ENCODE measurements at places on chromosomes 7 and 10. TPM values are rescaled to one million over a fixed set of nuclear protein-coding genes. Genes with fewer than 3 reads are reported as not detected.

DNA sequence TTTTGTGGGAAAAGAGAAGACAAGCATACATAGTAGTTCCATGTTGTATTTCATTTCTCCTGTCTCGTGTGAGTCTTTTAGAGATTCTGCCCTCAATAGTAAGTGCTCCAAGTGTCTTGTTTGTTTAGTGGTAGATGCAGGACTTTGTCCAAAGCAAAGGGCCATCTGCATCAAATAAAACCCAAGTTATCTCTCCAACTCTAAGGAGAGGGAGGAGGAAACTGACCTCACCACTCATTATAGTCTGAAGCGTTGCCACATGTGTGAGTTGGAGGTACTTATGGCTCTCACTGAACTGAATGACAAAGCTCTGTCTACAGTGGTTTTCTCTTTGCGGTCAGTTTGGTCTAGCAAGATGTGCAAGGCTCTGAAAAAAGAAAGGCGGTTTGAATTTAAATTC, 272.6 kb downstream of the DOCK4 start:
- no peaks in the 10 kb centered on the region for H3K36me3 ChIP-seq
- H3K27ac ChIP-seq: no peak overlapping the region
- no peak overlapping the region for H3K4me3 ChIP-seq
- peaks cover 9% of the 10 kb centered on the region for H3K4me1 ChIP-seq
- DNase-seq: peak; percentile 47
- H3K27me3 ChIP-seq: no peaks in the 10 kb centered on the region

DNA sequence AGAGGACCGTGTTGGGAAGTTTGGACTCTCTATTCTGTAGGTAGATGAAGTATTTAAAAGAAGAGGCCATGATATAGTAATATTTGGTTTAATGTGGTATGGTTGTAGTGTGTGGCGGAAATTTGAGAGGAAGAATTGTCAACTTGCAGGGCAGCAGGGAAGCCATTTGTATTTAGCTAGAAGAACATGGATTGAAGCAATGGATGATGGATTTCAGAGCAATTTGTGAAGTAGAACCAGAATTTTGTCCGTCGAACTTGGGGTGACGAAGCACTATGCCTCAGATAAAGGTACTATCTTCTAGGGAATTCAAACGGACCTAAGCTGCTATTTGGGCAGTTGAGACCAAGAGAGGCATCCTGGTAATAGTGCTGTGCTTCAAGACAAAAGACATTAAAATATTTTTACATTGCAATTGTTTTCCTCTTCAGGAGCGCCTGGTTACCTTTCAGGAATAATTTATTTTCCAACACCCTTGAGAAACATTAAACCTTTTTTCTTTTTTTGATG, 615 bp upstream of the WBP1L start:
- no peaks in the 10 kb centered on the region for H3K36me3 ChIP-seq
- no peak for DNase-seq
- H3K4me1 ChIP-seq: peaks cover 8% of the 10 kb centered on the region
- H3K27ac ChIP-seq: peak overlapping the region; percentile 14
- peak overlapping the region; percentile 19 for H3K4me3 ChIP-seq

DNA sequence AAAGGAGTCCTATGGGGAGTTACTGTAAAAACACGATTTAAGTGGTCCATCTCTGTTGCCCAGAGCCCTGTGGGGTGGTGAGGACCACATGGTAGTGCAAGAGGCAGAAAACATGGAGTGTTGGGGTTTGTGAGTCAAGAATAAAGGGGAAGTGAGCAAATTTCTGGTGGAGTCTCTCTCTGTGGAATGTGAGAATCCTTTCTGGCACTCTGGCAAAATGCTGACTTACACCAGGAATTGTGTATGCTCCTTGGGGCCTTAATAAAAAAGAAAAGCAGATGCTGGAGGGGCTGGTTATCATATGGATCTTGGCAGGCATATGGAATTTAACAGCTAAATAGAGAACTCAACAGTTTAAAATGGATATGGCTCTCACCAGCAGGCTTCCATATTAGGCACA, 486.0 kb downstream of the TNS3 start:
- H3K36me3 ChIP-seq: no peaks in the 10 kb centered on the region
- no peaks in the 10 kb centered on the region for H3K27me3 ChIP-seq
- no peak overlapping the region for H3K27ac ChIP-seq
- H3K4me1 ChIP-seq: no peaks in the 10 kb centered on the region

DNA sequence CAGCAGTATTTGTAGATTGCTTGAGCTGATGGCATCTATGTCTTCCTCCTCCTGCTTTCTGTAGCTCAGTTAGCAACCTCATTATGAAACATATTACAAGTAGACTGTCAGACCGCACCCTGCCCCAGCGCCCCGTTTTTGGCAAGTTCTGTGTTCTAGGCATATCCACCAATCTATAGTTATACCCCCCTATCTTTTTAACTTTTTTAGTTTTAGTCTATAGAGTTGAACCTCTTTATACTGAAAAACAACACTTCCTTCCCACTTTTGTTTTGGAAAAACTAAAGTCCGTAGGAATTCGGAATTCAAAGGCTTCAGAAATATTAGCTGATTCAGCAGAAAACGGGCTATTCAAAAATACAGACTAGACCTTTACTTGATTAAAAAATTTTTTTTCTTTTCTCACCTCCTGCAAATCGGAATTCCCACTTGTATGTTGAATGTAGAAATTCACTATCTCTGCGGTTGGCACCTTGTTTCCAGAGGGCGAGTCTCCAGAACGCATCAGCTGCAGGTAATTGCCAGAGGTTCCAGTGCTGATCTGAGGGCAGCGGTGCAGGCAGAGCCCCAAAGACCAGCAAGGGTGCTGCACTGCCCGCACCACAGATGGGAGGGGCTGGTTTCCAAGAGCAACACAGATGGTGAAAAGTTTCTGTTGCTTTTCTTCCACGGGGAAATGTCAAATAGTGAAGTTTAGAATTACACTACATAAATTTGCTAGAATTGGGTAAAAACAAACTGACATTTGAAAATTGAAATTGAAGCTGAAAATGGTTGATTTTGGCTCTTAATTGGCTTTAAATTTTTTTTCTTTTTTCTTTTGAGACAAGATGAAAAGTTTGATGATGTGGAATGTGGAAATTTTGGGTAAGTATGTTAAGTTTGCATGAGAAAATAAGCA, 2.2 kb upstream of the FZD8 start:
- peaks cover 6% of the 10 kb centered on the region for H3K4me1 ChIP-seq
- H3K27me3 ChIP-seq: no peaks in the 10 kb centered on the region
- H3K36me3 ChIP-seq: no peaks in the 10 kb centered on the region
- peak overlapping the region; percentile 67 for H3K4me3 ChIP-seq

DNA sequence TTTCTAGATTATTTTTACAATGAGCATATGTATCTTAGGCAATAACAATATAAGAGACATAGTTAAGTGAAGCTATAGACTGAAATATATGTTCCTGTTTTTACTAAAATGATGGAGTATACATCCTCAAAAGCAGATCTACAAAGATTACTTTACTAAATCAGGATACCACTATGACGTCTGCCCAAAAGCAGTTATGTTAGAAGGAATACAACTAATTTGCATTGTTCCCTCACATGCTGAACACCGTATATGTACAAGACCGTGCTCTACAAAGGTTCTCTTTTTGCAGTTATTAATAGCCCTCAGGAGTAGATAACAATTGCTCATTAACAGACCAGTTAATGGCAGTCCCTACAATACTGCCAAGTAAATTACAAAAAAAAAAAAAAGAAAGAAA, 137.5 kb downstream of the CD36 start:
- H3K4me1 ChIP-seq: peaks cover 8% of the 10 kb centered on the region
- H3K27me3 ChIP-seq: no peaks in the 10 kb centered on the region
- H3K27ac ChIP-seq: no peak overlapping the region
- peaks cover 3% of the 10 kb centered on the region for H3K36me3 ChIP-seq

DNA sequence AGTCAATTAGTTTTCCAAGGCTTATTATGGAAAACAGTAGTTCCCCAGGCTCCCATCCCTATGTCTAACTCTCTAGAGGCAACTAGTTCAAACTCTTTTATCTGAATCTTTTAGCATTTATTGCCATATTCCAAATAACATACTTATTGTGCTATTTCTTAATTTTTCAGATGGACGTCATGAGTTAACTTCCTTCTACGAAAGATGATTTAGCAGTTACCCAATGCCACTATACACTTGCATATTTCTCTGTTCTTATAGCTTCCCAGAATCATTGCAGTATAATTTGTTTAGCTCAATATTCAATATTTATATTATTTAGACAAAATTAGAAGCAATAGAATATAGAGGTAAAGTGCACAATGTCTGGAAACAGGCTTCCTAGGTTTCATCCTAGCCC, 52.8 kb downstream of the REEP3 start:
- H3K27ac ChIP-seq: no peak overlapping the region
- H3K36me3 ChIP-seq: no peaks in the 10 kb centered on the region
- no peak overlapping the region for H3K4me3 ChIP-seq
- DNase-seq: no peak
- H3K27me3 ChIP-seq: no peaks in the 10 kb centered on the region

- peak; percentile 78 for DNase-seq
- H3K27ac ChIP-seq: no peak overlapping the region
- no peak overlapping the region for H3K4me3 ChIP-seq
- peaks cover 3% of the 10 kb centered on the region for H3K4me1 ChIP-seq
These were observed 34.4 kb upstream of the ARMS2 start for GRCh38 chr10:122419876-122420623.

- H3K4me3 ChIP-seq: no peak overlapping the region
- no peaks in the 10 kb centered on the region for H3K36me3 ChIP-seq
- H3K27ac ChIP-seq: no peak overlapping the region
- no peaks in the 10 kb centered on the region for H3K27me3 ChIP-seq
- no peaks in the 10 kb centered on the region for H3K4me1 ChIP-seq
These were observed 76.7 kb downstream of the GPR26 start for GRCh38 chr10:123742751-123743440.

GRCh38 chr10:69092959-69093850, 5.3 kb downstream of the SRGN start:
- DNase-seq: peak; percentile 67
- H3K27me3 ChIP-seq: no peaks in the 10 kb centered on the region
- H3K4me1 ChIP-seq: peaks cover 3% of the 10 kb centered on the region
- H3K36me3 ChIP-seq: no peaks in the 10 kb centered on the region
- H3K27ac ChIP-seq: no peak overlapping the region
- H3K4me3 ChIP-seq: no peak overlapping the region

DNA sequence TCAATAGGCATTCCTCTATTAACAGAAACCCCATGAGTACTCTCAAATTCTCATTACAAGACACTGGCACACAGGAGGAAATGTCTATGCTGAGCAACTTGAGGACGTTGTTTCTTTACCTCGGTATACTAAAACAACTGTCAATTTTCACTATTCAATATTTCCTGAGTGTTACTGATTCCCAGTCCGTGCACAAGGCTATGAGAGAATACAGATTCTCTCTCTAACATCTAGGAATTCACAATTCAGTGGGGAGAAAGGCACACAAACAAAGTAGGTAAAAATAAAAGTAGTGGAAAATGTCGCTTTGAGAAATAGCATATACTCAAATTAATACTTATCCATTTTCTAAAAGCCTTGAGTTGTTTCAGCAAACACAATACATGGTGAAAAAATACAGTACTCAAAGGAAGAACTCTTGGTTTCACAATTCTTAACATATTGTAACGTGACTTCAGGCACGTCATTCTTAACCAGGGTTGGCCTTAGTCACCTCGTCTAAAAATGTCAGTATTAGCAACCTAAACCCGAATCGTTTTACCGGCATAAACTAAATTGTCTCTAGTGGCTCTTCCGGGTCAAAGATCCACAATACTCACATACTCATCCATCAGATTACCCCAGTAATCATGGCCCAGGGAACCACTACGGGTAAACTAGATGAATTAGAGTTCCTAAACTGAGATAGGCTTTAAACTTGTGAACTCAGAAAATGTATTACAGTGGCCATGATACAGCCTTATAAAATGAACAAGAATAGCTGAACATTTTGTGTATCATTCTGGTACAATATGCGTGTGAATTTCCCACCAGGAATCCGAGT, 1.5 kb downstream of the IPMK start:
- DNase-seq: peak; percentile 57
- H3K27me3 ChIP-seq: no peaks in the 10 kb centered on the region
- no peaks in the 10 kb centered on the region for H3K36me3 ChIP-seq
- H3K4me3 ChIP-seq: peak overlapping the region; percentile 83
- peaks cover 16% of the 10 kb centered on the region for H3K4me1 ChIP-seq
- peak overlapping the region; percentile 88 for H3K27ac ChIP-seq

- H3K27me3 ChIP-seq: no peaks in the 10 kb centered on the region
- H3K4me3 ChIP-seq: no peak overlapping the region
- H3K4me1 ChIP-seq: no peaks in the 10 kb centered on the region
- no peaks in the 10 kb centered on the region for H3K36me3 ChIP-seq
- peak; percentile 34 for DNase-seq
- no peak overlapping the region for H3K27ac ChIP-seq
These were observed 266.6 kb downstream of the POLR1F start for GRCh38 chr7:19442016-19442785.

The SYT15B gene
- total RNA-seq: 1.5 TPM

The PRPS1L1 gene
- total RNA-seq: not detected

The ZNF735 gene
- not detected for total RNA-seq

The LRIT1 gene
- total RNA-seq: not detected

The SPDYE16 gene
- not detected for total RNA-seq

The ANKRD61 gene
- total RNA-seq: 0.18 TPM

The THNSL1 gene
- total RNA-seq: 3.1 TPM

The FGL2 gene
- not detected for total RNA-seq

The HELLS gene
- total RNA-seq: 16.2 TPM
